ENCODE measurements at places on chromosomes 13 and 19.

DNA sequence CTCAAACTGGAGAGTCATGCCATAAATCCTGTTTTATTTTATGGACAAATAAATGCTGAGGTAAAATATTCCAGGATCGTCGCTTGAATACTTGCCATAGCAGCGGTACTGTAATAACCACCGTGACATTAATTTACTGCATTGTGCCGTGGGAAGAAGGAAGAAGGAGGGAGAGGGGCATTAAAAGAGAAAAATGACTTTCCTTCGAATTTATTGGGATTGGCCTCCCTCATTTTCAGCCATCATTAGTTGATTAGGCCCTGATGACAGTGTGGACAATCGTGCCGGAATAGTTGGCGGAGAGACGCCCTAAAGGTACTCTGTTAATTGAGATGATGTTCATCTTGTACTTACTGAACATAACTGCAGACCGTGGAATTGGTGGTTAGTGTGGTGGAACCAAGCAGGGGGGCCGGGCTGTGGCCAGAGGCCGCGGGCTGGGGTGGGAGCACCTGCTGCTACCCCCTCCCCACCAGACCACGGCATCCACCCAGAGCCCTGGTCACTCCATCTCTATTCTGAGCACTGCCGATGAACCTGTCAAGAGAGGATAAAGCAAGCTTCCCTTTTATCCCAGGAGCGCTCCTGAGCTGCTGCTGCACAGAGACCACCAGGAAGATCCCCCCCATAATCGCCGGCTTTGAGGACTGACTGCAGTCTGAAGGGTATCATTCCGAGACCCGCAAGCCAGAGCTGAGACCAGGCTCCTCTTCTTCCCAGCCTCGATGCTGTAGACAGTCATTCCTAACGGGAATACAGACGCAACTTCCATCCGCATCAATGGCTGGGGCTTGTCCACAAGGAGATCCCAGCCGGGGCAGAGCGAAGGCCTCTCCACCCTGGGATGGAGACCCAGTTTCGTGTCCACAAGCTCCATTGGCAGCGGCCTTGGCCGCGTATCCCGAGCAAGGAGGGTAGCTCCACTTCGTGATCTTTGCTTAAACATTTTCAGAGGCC, 168.3 kb upstream of the TSHZ3 start:
- DNase-seq, result no peak

DNA sequence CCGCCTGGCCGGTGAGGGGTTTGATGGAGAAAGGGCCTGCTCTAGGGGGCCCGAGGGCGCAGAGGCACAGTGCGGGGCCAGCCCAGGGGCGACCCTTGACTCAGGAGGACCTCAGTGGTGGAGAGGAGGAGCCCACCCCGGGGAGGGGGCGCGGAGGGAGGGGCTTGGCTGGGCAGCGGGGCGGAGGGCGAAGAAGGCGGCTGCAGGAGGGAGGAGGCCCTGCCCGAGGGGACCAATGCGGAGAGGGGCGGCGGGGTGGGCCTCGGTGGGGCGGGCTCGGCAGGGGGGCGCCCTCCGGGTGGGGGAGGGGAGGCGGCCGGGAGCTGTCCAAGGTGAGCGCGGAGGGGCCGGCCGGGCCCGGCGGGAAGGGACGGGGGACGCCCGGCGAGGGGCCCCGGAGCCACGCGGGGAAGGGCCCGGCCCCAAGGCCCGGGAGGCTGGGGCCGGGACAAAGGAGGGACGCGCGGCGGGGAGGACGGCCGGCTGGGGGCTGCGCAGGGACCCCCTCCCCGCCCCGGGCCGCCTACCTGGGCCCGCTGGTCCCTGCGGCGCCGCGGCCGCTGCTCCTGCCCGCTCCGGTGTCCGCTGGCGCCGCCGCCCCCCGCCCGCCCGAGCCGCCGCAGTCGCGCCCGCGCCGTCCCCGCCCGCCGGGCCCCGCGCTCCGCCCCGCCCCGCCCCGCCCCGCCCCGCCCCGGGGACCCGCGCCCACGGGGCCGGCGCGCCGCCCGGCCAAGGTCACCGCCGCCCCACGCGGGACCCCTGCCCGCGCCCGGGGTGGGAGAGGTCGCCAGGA, at the start of gene DIRAS1:
Gene DIRAS1, minus strand, starts transcription at position 596 of the 793 bp plus-strand sequence. CDS start 3,566 bp downstream, outside the sequence.
- DNase-seq, result no peak

DNA sequence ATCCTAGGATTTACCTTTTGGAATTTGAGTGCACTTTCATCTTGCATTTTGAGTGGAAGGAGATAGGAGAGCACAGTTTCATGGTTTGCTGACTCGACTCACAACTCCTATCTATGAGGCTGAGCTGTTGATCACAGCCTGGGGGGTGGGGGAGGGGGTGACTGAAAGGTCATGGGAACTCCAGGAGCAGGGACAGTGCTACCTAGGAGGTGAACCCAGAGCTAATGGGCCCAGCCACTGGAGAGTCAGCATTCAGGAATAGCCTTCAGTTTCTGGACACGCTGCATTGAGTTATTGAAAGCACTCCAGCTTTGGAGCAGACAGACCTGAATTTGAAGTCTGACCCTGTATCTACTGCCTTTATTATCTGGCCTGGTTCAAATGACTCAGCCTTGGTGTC, 339.9 kb downstream of the SLC7A1 start:
- DNase-seq, result no peak

- DNase-seq, result no peak
Measured at GRCh38 chr13:99313501-99313900, 6.3 kb upstream of the GPR183 start.

DNA sequence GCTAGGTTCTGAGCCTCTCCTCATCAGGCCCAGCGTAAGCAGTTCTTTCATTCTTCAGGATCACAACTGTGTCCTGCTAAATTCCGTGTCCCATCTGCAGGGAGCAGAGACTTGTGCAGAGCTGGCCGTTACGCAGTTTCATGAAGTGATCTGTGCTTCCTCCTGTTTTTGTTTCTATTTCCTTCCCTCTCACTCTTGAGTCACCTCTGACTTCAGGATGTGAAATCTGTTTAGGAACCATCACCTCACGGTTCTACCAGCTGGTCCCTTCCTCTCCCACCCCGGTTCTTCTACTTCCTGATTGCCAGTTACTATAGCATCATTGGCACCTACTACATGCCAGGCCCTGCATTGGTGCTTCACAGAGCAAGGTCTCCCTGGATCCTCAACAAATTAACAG, 8.5 kb downstream of the MAU2 start:
- DNase-seq, result no peak

- DNase-seq, result no peak
Measured at GRCh38 chr19:48302600-48302959, 22.8 kb upstream of the EMP3 start.

- DNase-seq, result no peak
Measured at GRCh38 chr13:26326562-26326961, 72.6 kb downstream of the CDK8 start.

GRCh38 chr19:14477418-14478112, 2.4 kb upstream of the PTGER1 start:
- DNase-seq, result no peak

DNA sequence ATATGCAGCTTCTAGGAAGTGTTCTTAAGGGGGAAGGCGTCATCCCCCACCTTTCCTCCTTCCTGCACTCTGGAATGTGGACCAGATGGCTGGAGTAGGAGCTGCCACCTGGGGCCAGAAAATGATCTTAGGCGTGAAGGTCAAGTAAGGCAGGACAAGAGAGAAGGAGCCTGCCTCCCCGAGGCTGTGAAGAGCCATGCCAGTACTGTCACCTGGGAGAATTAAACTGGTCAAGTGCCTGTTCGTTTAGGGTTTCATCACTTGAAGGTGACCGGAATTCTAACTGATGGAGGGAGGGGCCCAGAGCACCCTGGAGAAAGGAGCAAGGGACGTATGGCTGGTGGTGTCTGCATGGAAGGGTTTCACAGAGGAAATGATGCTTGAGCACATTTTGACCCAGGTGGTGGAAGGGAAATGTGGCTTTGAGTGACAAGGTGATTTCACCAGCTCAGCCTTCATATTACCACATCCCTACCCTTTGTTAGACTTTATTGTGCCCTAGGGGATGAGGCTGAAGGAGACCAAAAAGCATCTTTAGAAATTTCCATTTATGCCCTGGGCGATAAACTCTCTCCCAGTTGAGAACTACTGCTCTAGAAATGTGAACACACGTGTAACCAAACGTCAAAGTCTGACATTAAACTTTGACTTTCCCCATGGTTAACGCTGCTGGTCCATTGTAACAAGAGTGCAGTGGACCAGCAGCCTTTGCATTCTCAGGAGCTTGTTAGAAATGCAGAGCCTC, 37.5 kb downstream of the PPP2R1A start:
- no peak for DNase-seq

DNA sequence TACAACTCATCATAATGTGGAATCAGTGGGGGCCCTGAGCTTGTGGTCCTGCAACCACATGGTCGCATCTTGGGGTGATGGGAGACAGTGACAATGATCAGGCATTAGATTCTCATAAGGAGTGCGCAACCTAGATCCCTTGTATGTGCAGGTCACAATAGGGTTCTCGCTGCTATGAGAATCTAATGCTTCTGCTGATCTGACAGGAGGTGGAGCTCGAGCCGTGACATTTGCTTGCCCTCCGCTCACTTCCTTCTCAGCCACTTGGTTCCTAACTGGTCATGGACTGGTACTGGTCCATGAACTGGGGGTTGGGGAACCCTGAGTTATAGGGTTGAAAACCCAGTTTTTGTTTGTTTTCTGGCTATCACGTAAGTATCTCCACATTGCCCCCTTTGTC, 1290.9 kb upstream of the ATXN8OS start:
- no peak for DNase-seq

DNA sequence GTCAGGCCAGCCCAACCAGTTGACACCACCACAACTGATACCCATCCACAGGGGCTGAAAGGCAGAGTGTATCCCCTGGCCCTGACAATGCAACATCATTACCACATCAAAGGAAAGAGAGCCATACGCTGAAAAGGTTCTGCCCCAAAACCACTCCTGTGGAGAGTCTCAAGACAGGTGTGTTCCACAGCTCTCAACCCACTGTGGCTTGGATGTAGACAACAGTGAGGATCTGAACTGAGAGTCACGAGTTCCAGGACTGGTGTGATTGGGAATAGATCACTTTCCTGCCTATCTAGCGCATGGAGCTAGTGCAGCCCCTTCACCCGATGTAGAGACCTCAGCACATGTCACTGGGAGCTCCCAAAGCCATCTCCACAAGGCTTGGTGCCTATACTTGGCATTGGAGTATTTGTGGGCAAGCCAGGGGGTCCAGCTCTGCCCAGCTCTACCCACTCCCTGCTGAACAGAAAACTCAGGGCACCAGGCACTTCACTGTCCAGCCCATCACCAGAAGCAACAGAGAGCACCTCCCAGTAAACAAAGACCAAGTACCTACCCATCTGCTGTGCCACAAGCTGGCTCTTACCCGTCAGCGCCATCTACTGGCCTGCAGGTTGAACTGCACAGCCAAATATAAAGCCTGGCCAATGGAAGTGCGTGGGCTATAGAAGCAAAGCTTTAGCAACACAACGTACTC, 579.5 kb downstream of the UQCRFS1 start:
- DNase-seq, result peak; percentile 73

- DNase-seq, result no peak
Measured at GRCh38 chr13:23987331-23987894, 90.1 kb upstream of the C1QTNF9B start.

DNA sequence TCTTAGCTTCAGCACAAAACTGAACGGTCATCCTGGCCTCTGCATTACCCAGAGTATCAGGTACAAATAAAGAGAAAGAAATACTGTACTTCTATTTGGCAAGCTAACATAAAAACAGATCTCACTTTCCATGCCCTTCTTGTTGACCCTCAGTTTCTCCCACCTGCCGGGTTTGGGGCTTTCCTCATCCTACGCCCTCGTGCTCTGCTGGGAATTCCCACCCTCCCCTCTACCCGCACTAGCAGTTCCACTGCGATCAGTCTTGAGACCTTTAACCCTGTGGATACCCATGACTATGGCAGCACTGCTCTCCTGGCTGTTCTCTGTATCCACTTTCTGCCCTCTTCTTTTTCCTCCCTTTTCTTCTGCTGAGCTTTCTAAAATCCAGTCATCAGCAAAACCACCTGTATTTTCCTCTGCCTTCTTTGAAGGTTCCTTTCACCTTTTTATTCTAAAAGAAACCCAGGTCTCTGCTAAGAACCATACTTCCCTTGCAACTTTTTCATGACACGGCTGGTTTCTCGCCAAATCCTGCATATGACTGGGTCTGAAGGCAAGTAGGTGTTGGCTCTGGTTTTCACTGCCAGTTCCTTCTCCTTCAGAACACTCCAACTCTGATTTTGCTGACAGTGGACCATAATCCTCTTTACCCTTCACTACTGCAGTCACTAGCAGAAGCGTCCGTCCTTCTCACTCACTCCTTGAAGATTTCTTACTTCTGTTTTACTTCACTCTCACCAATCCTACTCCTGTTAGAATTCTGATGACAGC, 99.4 kb downstream of the MIPEP start:
- no peak for DNase-seq

DNA sequence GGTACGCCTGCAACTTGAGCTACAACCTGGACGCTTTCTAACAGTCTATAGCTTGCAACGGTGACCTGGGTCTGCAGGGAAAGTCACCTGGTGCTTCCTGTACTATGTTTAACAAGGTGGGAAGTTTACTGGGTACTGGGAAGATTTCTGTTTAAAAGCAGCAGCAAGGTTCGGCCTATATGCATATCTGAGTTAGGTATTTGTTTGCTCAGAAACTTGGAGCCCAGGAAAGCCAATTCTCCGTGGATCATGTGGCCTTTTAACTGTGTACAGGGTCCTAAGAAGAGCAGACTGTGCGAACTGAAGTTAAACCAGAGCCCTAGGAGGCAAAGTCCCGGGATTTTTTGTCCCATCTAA, 103.1 kb downstream of the STK24 start:
- DNase-seq, result no peak

DNA sequence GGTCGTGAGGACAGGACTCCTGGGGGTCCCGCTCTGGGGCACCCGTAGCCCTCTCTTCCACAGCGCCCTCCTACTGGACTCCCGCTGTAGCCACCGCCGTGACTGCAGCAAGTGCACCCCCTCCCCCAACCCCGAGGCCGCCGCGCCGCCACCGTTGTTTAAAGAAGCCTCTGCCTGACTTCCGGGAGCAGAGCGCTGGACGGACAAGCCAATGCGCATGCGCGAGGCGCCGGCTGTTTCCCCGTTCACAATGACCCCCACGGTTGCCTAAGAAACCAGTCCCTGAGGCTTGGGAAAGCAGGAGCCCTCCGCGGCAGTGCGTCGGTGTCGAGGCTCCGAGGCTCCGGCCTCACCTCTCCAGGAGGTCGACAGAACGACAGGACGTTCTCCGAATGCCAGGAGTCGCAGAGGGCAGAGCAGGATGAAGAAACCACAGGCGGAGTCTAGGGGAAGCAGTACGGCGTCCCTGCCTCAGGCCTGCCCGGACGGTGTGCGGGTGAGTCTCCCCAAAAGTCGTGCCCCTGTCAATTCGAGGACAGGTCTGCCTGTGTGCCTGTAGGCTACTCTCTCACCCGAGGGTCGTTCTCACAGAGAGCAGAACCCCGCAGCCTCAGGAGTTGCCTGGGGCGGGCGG, 70.5 kb upstream of the ZNF420 start:
- peak; percentile 62 for DNase-seq

- no peak for DNase-seq
Measured at GRCh38 chr13:112236539-112237197, 139.5 kb upstream of the SPACA7 start.

All from activated CD8-positive, alpha-beta memory T cell treated with anti-CD3 and anti-CD28 coated beads for 24 hours (primary cell).